ENCODE measurements at places on chromosomes 3 and 15.

DNA sequence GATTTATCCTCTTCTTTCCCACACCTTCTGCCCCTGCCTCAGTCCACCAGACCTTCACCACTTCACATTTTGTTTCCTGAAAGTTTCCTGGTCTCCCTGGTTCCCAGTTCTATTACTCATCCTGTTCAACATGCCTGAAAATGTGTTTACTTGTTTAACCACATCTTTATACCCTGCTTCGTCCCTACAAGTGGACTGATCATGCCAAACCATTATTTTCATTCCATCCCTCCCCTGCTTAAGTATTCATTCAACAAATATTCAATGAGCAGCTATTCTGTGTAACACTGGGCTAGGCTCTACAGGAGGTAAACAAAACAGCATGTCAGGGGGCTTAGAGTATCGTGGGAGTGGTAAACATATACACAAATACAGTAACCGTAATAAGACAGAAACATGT lies 5.5 kb downstream of the MYO5A start:
- no peak for DNase-seq

DNA sequence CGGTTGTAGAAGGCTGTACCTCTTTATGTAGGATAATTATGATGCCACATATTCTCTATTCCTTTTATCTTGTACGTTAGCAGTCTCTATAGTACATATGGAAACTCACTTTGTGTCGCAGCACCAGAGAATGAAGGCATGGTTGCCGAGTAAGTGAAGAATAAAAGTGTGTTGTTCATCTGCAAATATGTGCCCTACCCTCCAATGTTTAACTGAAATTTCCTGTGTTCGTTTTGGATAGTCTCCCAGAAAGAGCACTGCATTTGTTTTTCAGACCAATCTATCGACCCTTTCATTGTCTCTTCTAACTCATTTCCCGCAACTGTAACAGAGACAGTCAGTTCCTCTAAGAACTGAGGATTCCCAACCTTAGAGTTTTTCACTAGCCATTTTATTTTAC lies 592.8 kb downstream of the TUSC7 start:
- no peak for DNase-seq

DNA sequence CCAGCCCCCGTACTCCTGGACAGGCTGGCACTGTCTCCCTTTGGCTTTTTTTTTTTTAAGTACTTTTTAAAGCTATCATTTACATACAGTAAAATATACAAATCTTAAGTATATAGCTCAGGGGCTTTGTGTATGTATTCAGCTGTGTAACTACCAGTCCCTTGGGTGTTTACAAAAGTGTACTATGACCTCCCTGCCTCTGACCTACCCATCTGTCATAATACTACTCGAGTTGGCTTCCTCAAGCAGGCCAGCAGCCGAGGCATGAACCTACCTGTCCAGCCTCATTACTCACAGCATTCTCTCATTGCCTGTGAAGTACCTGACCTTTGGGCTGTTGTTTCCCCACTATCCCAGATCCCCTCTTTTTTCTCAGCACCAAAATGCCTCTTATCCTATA lies 33.2 kb downstream of the ABHD2 start:
- no peak for DNase-seq

DNA sequence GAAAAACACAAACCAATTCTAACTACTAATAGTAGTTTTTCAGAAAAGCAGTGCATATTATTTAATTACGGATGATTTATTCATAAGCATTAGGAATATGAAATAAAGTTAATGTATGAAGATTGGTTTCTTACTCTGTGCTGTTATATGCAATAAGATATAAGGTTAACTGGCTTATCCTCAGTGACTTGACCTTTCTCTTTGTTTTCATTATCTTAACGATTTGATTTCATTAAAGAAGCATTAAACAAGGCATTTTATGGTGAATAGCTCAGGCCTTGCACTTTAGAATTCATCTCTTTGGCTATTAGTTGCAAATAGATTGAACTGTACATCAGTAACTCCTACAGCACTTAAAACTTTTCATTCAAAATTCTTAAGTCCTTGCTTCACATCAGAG lies 28.9 kb downstream of the RAP2B start:
- DNase-seq: no peak

DNA sequence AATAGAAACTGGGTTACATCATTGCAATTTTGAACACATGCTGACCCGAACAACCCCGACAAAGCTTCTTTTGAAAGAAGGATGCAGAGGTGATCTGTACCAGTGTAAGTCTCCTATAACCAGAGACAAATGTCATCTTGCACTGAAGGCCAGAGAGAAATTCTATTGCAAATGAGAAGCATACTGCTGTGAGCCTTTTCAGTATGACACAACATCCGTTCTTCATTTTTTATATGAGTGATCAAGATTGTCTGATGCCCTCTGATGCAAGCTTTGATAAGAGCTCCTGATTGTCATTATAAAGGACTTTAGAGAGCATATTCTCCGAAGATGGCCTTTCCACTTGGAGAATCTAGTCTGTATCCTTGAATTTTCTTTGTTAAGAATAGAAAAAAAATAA lies 36.9 kb downstream of the PCOLCE2 start:
- no peak for DNase-seq

DNA sequence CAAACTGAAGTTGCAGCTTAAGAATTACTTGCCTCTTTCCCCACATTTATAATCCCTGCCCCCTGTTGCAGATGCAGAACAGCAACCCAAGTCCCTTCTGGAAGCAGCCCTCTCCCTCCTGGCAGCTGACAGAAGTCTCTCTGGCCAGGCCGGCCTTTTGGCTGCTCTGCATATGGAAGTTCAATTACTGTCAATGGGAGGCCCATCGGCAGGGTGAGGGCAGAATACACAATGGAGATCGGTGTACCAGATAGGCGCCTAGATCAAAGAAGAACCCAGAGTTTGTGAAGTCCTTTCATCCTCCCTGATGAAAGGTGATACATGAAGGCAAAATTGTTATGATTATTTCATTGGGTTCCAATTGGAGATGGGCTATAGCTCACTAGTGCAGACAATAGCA lies 327.9 kb upstream of the CTNNB1 start:
- DNase-seq: no peak

- DNase-seq: no peak
These were observed 246.6 kb upstream of the KCNMB2 start for GRCh38 chr3:178289544-178290160.

All from activated CD4-positive, CD25-positive, alpha-beta regulatory T cell (primary cell).